ENCODE measurements at places on chromosomes 4 and X.

GRCh38 chr4:136516371-136516770 is 1015.9 kb downstream of the PCDH18 start:
- no peak for DNase-seq

GRCh38 chrX:41339148-41339547 is 5.2 kb downstream of the DDX3X start:
- no peak for DNase-seq

- no peak for DNase-seq
Measured at GRCh38 chr4:126271292-126271691, 956.5 kb downstream of the FAT4 start.

DNA sequence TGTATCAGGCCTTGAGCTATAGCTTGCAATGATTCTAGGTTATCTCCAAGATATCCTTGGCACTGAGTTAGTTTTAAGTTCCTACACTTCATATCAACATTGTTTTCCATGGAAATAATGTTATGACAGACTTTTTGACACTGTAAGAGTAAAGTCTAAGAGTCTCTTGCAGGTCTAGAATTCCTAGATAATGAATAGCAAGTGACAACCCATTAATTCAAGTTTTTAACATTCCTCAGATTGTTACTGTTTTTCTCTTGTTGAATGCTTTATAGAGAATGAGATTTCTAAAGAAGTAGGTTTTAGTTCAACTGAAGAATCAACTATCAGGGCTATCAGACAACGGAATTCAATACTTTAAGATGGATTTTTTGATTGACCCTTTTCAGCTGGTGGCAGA is 276.1 kb downstream of the PPP3CA start:
- no peak for DNase-seq

DNA sequence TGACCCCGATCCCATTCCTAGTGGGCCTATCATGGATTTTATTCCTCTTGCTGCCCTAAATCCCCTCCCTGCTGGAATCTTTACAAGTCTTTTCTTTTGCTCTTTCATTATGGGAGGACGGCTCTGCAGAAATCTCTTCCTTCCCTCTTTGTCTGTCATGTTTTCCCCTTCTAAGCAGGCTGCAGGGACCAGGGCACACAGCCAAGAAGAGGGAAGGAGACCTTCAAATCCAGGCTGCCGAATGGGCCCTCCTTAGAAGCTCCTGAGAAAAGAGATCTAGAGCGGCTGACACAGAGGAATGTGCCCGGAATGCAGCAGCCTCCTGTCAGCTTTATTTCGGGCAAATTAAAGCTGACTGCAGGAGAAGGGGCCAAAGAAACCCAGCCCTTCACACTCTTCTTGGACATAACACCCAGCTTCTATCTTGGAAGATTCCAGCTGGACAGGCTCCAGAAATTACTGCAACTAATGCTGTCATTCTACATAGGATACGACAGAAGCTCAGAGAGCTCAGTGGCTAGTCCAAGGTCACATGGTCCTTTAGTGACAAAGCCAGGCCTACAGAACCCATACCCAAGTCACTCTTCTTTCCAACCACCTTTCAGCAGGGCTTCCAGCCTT is 187.8 kb upstream of the NHS start:
- no peak for DNase-seq

All from stimulated activated CD8-positive, alpha-beta memory T cell treated with anti-CD3 and anti-CD28 coated beads, Interleukin-12 subunit alpha, Interleukin-12 subunit beta, amount 100 ng/mL, for 4 hours (primary cell).